Left renal pelvis (tissue), 4 donors: ENCODE measurements at places on chromosomes 5 and 9. TPM values are rescaled to one million over a fixed set of nuclear protein-coding genes. Genes with fewer than 3 reads are reported as not detected.

- DNase-seq = no peak
Observed at GRCh38 chr5:55324815-55325418, 17.1 kb downstream of the MTREX start.

DNA sequence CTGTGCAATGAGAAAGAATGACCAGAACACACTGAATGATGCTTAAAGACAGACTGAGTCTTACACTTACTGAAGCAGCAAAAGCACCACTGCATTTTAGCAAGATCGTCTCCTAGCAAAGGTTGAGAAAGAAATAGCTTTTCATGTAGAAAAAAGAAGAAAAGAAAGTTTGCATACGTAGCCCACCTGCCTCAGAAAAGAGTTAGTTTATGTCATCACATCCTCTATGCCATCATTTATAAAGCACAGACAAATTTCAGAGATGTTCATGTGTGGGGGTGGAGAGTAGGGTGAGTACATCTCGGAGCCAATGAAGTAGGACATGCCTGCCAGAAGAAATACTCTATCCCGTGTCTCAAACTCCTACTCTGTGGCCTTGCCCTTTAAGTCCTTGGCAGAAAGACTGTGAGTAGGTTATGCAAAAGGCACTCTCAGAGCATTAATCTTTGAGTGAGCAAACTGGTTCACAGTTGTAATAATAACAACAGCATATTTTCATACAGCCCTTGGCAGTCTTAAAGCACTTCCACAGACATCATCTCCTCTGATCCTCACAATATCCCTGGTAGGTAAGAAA, 22.4 kb downstream of the NRG2 start:
- no peak for DNase-seq

- DNase-seq = no peak
Observed at GRCh38 chr9:130666393-130667119, 2.2 kb downstream of the PRDM12 start.

DNA sequence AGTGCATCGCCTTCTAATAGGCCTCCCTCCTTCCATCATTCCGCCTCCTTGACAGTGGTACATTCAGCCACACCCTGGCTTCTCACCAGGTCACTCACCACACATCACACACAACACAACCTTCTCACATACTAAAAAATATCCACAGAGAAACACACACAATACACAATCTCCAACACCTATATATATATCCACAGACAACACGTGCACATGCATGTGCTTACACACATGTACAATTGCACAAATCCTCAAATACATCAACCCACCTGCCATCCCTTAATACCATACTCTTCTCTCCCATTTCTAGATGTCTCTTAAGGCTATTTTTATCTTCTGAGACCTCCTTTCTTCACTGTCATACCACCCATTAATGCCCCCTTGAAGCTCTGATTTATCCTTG, 57.6 kb downstream of the PPP2R2B start:
- DNase-seq = no peak

- no peak for DNase-seq
Observed at GRCh38 chr9:27566118-27566517, 7.2 kb downstream of the C9orf72 start.

- DNase-seq = no peak
Observed at GRCh38 chr5:90395005-90395404, 14.6 kb downstream of the CETN3 start.

DNA sequence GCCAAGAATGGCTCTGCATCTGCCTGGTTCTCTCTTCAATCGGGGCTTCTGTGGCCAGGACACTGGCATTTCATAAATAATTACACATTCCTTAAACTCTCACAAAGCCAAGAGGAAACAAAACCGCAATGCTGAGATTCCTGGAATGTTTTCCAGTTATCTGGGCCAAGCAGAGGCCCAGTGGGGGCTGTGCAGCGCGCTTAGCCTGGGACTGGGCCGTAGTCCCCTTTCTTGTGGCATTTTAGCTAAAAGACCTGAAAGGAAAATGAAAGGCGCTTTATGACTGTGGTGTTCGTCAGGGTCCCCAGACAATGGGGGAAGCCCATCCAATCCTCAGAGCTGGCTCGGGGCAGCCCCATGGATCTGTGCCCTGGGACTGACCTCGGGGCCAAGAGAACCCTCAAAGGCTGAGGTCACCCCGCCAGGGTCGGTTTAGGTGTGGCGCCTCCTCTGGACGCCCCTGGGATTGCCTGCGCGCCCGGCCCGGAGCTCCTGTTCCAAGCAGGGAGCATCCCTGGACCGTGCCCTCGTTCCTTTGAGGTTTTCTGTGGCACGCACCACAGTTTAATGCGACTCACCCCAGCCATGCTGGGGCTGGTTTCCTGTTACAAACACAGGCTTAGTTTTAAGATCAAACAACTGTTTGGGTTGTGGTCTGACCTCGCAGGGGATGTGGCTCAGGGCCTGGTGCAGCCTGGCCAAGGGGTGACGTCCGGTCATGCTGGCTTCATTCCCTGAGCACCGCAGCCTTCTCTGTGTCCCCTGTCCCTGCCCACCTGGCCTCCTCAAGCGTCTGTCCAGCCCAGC, 51.5 kb upstream of the NKD2 start:
- no peak for DNase-seq

- no peak for DNase-seq
Observed at GRCh38 chr9:130302785-130303612, 37.4 kb downstream of the HMCN2 start.

- DNase-seq = no peak
Observed at GRCh38 chr9:125932012-125932411, 184.8 kb downstream of the PBX3 start.

DNA sequence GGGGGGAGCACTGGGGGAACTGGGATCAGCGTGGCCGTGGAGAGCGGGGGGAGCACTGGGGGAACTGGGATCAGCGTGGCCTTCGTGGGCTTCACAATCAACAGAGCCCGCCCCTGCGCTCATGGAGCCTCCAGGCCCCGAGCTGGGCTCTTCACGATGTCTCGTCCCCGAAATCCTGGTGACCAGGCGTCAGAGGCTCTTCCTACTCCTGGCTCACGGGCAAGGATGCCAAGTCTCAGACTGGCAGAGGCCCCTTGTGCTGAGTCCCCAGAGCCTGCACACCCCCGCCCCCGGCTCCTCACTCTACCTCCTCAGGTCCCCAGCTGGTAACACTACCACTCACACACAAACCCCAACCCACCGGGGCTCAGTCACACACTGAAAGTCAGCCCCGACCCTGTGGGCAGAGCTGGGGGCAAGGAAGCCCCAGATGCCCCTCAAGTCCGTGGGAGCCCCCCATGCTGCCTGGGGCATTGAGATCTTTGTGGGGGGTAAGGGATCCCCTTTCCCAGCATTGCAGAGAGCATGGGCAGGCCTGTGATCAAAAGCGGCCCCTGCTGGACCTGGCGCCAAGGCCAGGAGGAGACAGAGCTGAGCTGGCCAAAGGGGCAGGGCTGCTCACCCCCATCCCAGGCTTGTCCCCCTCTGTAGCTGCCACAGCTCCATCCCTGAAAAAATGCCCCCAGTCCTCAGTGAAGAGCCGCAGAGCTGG, 26.7 kb downstream of the LHX3 start:
- no peak for DNase-seq

DNA sequence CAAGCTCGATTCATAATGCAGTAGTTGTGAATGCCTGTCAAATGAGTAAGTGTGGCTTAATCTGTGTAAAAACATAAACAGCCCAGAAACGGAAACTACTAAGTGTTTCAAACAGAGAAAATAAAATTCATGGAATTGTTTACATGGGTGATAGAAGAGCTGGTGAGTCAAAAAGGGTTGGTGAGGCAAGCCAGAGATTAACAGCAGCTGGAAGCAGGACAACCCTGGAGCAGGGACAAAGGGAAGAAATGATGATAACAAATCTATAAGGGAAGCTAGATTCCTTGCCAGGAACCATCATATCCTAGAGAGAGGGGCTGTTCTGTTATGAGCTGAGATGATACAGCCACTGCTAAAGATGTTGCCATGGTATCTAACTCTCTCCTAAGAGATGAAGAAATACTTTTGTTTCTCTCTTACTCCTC, 18.0 kb upstream of the PRR16 start:
- no peak for DNase-seq

DNA sequence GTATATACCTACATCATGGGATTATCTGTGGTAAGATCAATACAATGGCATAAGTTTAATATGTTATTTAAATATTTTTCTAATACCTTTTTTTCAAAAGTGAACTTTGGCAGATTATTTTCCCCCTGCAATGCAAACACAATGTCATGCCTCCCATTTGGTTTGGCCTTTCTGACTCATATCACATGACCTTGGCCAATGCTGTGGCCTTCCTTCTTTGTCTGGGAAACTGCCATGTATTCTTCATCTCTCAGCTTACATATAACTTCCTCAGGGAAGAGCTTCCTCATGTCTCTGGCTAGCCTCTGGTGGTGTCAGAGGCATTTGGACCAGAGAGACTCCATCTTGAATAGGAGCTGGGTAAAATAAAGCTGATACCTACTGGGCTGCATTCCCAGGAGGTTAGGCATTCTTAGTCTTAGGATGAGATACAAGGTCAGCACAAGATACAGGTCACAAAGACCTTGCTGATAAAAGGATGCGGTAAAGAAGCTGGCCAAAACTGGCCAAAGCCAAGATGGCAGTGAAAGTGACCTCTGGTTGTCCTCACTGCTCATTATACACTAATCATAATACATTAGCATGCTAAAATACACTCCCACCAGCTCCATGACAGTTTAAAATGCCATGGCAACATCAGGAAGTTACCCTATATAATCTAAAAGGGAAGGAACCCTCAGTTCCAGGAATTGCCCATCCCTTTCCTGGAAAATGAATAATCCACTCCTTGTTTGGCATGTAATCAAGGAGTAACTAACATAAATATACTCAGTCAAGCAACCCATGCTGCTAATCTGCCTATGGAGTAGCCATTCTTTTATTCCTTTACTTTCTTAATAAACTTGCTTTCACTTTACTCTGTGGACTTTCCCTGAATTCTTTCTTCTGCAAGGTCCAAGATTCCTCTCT, 76.0 kb downstream of the C9orf153 start:
- DNase-seq = no peak

GRCh38 chr5:167822241-167822640, 469.2 kb upstream of the WWC1 start:
- no peak for DNase-seq

DNA sequence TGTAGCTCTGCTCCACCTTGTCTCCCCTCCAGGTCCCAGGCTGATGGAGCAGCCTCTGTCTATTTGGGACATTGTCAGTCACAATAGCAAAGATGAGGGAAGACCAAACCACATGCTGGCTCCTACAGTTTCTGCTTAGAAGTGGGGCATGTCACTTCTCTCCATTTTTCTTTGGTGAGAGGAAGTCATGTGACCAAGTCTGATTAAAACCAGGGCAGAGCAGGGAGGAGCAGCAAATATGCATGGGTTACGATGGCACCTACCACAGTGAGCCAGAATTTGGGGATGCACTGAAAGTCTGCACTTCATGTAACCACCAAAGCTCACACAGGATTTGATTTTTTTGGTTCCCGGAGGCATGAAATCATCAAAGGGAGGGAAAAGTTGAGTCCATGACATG, 234.6 kb downstream of the CDK5RAP2 start:
- DNase-seq = no peak

GRCh38 chr5:103402851-103403250, 144.3 kb downstream of the MACIR start:
- DNase-seq = no peak

DNA sequence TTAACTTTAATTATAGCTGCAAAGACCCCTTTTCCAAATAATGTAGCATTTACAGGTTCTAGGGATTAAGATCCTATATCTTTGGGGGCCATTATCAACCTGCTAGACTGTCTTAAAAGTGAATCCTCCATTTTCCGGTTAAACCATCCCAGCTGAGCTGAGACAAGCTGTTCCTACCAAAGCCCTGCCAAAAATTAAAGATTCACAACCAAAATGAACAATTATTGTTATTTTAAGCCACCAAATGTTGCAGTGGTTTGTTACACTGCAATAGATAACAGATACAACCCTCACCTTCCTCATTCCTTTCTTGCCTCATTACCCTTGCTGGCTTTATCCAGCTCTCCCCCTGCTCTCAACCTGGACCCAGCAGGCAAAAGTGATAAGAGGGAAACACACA, 343.4 kb downstream of the CDK5RAP2 start:
- no peak for DNase-seq

- DNase-seq = no peak
Observed at GRCh38 chr9:75707191-75707590, 183.3 kb upstream of the PCSK5 start.

DNA sequence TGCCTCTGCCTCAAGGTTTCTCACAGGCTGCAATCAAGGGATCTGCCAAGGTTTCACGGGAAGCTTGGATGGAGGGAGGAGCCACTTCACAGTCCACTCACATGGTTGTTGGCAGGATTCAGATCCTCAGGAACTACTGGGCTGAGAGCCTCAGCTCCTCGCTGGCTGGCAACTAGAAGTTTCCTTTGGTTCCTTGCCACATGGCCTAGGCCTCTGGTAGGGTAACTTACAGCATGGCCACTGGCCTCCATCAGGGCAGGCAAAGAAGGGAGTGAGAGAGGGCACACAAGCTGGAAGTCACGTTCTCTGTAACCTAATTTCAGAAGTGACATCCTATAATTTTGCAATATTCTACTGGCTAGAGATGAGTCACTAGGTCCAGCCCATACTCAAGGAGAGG, 32.2 kb downstream of the SPOCK1 start:
- DNase-seq = no peak

DNA sequence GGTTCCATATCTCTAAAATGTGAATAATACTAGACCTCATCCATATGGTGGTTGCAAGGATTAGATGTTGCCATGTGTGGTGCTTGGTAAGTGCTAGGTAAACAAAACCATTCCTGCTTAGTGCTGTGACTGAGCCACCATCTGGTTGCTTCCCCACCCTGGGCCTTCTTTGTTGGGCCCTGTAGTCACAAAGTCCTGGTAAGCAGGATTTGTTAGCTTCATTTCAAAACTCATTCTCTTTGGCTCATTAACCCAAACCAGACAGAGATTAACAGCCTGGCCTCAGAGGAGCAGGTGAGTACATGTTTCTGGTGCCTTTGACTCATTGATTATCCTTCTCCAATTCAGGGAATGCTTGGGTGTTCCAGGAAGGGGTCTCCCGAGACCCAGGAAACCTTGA, 240.2 kb downstream of the ARHGAP26 start:
- no peak for DNase-seq

GRCh38 chr9:122402403-122402871, 31.6 kb downstream of the PTGS1 start:
- no peak for DNase-seq

DNA sequence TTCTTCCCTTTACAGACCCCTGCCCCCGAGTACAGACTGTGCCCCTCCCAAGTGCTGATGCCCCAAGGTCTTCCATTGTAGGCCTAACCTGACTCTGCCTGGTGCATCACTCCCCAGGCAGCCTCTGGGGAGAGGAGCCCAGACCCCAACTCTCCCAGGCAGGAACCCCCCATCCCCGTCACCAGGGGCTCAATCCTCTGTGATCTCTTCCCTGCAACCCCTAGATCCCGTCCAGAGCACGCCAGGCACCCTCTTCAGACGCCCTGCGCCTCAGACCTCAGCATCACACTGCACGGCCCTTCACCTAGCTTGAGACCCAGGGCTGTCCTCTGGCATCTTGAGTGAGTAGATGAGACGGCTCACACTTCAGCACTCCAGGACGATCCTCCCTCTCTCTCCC, 6.4 kb upstream of the EGR1 start:
- DNase-seq = no peak

- peak; percentile 39 for DNase-seq
Observed at GRCh38 chr5:15594977-15595568, 95.1 kb downstream of the FBXL7 start.

The SPATA31C1 gene
- polyA plus RNA-seq = 0.63 TPM

The SPATA9 gene
- polyA plus RNA-seq = 1.7 TPM

The GPR151 gene
- not detected for polyA plus RNA-seq

The CCNI2 gene
- polyA plus RNA-seq = 1.1 TPM

The MCIDAS gene
- 1.0 TPM for polyA plus RNA-seq

The DRD1 gene
- 0.06 TPM for polyA plus RNA-seq

The SPATA31A3 gene
- not detected for polyA plus RNA-seq

The CTXN3 gene
- not detected for polyA plus RNA-seq

The SPARC gene
- polyA plus RNA-seq = 2,804 TPM
